HCT116 (cell line): ENCODE measurements at places on chromosomes 11 and 22. TPM values are rescaled to one million over a fixed set of nuclear protein-coding genes. Genes with fewer than 3 reads are reported as not detected.

LRRC32 gene
- 0.54 TPM for total RNA-seq

NRGN gene
- total RNA-seq = 33.3 TPM

ZP1 gene
- total RNA-seq = not detected

P2RX6 gene
- 0.20 TPM for total RNA-seq

ADAMTS15 gene
- total RNA-seq = 0.44 TPM

CARD18 gene
- not detected for total RNA-seq

GALNT18 gene
- 19.9 TPM for total RNA-seq

TCN1 gene
- total RNA-seq = 1.7 TPM

DERL3 gene
- total RNA-seq = not detected

SCT gene
- total RNA-seq = not detected

HIRA gene
- total RNA-seq = 30.6 TPM

OR51B4 gene
- 43.7 TPM for total RNA-seq

NAALAD2 gene
- not detected for total RNA-seq

PDGFD gene
- total RNA-seq = 0.34 TPM

SLN gene
- total RNA-seq = not detected

TRPM5 gene
- total RNA-seq = 0.07 TPM

C22orf31 gene
- total RNA-seq = not detected

TREH gene
- 0.15 TPM for total RNA-seq

EEF1G gene
- 1,901 TPM for total RNA-seq

MRGPRX3 gene
- not detected for total RNA-seq

GLYAT gene
- not detected for total RNA-seq

ALDH3B2 gene
- not detected for total RNA-seq

MYO18B gene
- 0.05 TPM for total RNA-seq

MFRP gene
- not detected for total RNA-seq

IFITM1 gene
- 6.1 TPM for total RNA-seq

GGTLC3 gene
- not detected for total RNA-seq

OR8G5 gene
- not detected for total RNA-seq

VPREB1 gene
- not detected for total RNA-seq

WNT11 gene
- 1.9 TPM for total RNA-seq
